OCI-M1 (cell line): ENCODE measurements at places on chromosomes 1 and 21.

GRCh38 chr1:109975718-109976117 lies 8.8 kb upstream of the AHCYL1 start:
- DNase-seq, result no peak

DNA sequence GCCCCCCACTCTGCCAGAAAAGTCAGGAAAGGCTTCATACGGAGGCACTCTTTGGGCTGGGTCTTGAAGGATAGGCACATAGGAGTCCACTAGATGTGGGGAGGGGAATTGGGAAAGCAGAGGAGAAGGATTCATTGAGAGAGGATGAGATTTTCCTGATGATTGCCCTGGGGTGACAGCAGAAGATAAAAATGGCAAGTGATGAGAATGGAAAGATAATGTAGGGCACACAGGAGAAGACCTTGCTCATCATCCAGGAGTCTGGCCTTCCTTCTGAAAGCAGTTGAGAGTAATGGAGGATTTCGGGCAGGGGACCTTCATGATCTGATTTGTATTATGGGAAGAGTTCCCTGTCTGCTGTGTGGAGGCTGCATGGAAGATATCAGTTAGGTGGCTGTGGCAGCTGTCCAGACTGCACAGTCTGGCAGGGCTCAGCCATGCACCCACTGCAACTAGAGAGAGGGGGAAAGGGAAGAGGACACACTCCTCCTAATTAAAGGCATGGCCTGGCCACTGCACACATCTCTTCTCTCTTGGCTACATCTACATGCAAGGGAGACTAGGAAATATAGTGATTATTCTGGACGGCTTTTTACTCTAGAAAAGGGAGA lies 9.6 kb upstream of the FABP3 start:
- no peak for DNase-seq

DNA sequence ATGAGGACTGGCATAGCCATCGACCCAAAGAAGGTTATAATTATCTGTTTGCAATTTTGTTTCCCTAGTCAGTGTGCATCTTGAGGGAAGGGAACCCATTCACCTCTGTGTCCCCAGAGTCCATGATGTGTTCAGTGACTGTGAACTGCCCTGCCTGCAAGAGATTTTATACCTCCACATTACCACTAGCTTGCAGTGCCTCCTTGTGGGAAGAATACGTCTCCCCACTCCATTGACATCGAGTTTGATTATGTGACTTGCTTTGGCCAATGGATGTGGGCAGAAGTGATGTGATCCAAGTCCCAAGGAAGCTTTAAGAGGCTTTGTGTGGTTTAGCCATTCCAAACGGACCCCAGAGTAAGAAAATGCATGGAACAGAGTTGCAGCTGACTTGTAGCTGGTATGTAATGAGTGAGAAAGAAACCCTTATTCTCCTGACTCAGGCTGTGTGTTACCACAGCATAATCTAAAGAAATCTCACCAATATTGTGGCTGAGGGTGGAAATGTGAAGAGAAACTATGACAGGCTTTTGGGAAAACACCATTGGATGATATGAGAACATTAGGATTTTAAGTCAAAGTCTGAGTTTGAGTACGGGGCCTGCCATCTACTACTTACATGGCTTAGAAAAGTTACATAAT lies 47.8 kb upstream of the NRDC start:
- peak; percentile 39 for DNase-seq

GRCh38 chr1:180175806-180176205 lies 21.1 kb downstream of the QSOX1 start:
- no peak for DNase-seq

GRCh38 chr1:206551986-206552326 lies 44.6 kb downstream of the RASSF5 start:
- DNase-seq, result no peak

DNA sequence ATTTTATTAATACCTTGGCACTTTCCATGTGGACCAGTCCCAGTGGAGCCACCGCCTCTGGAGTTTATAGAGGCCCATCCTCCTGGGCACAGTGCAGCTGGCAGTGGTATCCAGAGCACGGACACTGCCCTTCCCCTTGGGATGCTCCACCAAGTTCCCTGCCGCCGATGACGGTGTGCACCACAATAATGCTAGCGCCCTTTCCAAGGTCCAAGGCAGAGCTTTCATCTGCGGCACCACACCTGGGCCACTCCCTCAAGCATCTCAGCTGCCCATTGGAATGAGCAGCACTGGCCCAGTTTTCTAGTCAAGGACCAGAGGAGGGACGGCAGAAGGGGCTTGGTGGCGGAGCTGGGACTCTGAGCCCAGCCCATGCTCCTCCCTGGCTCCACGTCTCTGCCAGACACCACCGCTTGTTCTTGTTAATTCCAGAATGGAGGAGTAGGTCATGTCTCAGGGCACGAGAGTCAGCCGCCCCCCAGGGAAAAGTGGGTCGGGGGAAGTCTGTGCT lies 24.5 kb downstream of the SIM2 start:
- DNase-seq, result no peak

DNA sequence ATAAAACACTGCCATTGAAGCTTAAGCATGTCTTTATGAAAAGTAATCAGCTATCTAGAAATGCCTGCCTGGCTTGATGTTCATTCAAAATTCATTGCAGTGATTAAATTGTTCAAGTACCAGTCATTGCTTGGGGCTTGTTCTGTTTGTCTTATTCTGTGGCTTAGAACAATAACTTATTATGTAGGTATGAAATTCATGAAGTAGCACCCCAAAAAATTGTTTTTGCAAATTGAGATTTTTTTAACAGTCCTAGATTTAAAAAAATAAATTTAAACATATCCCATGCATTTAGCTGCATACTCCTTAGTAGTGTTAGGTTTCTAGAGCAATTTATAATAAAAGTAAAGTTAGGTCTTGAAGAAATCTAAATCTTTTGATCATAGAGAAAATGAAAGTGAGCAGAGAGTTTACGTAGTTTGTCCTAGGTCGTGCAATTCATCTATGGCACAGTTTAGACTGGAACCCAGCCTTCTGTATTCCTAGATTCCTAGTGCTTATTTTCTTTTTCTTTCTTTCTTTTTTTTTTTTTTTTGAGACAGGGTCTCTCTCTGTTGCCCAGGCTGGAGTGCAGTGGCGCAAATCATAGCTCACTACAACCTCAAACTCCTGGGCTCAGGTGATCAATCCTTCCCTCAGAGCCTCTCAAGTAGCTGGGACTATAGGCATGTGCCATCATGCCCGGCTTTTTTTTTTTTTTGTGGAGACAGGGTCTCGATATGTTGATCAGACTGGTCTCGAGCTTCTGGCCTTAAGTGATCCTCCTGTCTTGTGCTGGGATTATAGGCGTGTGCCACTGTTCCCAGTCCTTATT lies 9.3 kb downstream of the MIER1 start:
- DNase-seq, result peak; percentile 68

DNA sequence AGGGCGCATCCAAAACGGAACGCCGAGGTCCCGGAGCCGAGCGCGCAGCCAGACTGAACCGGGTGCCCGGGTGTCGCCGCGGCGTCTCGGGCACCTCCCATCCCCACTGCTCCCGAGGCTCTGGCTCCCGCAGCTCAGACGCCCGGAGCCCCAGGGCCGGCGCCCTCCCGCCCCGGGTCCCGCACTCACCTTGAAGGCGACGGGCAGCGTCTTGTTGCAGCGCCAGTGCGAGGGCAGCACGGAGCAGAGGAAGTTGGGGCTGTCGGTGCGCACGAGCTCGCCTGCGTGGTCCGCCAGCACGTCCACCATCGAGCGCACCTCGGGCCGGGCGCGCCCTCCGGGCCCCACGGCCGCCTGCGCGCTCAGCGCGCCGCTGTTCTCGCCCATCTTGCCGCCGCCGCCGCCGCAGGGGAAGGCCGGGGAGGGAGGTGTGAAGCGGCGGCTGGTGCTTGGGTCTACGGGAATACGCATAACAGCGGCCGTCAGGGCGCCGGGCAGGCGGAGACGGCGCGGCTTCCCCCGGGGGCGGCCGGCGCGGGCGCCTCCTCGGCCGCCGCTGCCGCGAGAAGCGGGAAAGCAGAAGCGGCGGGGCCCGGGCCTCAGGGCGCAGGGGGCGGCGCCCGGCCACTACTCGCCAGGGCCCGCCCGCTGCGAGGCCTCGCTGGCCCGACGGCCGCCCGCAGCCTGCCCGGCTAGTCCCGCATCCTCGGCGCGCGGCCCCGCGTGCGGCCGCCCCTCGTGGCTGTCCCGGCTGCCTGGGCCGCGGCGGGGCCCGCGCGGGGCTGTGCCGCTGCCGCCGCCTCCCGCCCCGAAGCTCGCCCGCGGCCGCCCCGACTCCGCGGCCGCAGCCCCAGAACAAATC lies 447 bp downstream of the RUNX3 start:
- DNase-seq, result no peak

DNA sequence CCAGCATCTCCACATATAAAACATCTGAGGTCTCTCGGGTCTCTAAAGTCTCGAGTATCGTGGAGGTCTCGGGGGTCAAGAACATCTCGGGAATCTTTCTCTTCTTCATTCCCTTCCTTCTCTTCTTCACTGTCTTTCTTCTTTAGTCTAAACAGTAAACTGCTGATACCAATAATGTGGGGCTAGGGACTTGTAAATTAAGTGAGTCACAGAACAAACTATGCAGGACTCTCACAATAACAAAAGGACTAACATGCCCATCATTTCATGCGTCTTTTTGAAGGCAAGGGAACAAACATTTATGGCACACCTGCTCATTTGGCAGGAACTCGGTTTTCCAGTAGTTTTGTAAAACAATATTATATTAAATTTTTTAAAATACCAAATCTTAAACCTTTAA lies 32.4 kb downstream of the PRPF38A start:
- DNase-seq, result no peak

GRCh38 chr1:76871355-76871974 lies 4.2 kb downstream of the ST6GALNAC5 start:
- peak; percentile 85 for DNase-seq

GRCh38 chr21:39613041-39613934 lies 548 bp downstream of the B3GALT5 start:
- no peak for DNase-seq

DNA sequence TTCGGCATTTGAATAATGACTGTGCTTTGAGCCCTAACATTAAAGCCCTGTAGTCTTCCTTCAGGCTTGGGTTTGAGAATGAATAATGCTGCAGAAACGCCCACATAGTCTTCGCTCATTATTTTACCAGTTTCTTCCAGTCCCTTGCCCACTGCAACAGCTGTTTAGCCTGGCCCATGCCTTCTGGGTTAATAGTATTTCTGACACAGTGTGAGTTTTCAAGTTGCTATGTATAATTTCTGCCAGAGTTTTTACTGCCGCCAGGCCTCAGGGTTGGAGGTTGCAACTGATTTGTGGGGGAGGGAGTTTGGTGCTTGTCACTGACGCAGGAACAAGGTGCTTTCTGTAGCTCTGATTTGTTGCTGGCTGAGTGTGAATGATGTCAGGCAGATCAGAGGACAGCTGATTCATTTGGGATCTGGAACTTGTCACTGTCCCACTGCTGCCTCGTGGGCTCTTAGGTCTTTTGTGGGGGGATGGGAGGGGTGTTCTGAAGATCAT lies 109.8 kb downstream of the MAST2 start:
- DNase-seq, result no peak

- peak; percentile 85 for DNase-seq
Observed at GRCh38 chr1:70041317-70042045, 163.9 kb downstream of the LRRC40 start.

- peak; percentile 76 for DNase-seq
Observed at GRCh38 chr1:17059391-17060305, 5.8 kb upstream of the SDHB start.

- no peak for DNase-seq
Observed at GRCh38 chr1:202694314-202694713, 15.9 kb downstream of the SYT2 start.

DNA sequence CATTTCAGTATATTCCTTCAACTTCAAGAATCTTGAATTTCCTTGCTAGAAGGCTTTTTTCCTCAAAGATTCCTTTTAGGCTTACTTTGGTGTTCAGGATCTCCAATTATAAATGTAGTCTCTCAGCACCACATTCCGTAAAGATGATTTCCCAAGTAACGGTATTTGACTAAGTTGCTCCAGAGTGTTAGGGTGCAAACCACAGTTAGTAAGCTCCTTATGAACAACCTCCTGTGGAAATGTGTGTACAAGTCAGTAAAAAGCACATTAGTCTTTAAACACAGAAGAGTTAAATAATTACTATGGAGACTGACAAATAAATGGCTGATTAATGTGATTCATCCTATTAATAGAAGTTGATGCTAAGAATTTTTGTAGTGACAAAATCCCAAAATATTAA lies 10.3 kb downstream of the DONSON start:
- DNase-seq, result no peak

DNA sequence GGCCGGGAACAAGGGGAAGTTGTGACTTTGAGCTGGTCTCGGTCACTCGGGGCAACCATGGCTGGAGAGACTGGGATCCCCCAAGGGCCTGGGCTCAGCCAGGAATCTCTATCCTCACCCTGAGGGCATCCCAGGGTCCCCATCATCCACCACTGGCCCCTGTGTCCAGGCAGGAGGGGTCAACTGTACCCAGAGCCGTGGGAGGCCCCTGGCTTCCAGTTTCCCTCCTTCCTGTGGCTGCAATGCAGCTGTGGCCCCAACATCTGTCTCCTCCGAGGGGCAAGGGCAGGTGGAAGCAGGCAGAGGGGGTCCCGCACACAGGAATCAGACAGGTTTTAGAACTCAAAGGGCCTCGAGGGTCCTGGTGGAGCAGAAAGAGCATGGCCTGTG lies 332.7 kb upstream of the VAMP3 start:
- DNase-seq, result no peak

DNA sequence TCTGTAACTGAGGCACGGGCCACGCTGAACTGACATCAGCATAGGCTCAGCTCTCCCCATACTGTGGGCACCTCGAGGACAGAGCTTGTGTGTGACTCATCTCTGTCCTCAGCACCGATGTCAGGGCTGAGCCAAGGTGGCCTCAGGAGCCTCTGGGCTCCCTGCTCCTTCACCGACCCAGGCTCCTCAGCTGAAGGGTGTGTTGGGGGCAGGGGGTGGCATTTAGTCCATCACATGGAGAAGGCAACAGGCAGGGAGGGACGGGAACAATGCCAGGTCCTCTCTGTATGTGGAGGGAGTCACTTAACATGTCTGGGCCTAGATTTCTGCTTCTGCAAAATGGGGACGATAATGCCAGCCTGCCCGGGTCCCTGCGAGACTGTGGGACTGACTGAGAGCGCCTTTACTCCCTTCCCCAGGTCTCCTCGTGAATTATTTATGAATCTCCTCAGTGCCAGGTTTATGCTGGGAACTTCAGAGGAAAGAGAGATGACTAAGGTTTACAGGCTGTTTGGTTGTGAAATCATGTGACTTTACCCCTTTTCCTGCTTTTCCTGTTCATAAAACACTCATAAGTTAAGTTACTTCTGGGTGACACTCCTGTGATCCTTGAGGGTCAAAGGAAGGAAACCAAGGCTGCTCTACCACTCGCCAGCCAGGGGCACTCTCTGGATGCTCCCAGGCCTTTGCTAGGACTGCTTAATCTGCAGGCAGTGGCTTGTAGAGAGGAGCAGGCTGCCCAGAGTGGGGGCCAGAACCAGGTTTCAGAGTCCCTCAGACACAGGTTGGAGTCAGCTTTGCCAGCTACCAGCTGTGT lies 16.2 kb downstream of the TTC39A start:
- DNase-seq, result no peak

DNA sequence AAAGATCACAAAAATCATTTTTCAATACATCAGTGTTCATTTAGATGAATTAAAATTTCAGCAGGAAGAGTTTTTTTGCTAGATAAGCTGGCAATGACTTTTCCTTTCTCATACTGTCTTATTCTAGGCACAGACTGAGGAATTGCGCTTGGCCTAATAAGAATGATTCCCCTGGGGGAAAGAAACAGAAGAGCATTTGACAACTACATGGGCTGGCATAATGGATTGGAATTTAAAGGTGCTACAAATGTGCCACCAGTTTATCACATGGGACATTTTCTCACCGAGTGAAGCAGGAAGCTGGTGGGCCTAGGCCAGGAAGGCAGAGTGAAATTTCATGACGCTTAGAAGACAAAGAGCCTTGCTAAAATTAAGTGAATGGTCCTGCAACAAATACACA lies 39.3 kb downstream of the CDKN2C start:
- DNase-seq, result no peak
